ENCODE measurements at places on chromosomes 13 and 19.

DNA sequence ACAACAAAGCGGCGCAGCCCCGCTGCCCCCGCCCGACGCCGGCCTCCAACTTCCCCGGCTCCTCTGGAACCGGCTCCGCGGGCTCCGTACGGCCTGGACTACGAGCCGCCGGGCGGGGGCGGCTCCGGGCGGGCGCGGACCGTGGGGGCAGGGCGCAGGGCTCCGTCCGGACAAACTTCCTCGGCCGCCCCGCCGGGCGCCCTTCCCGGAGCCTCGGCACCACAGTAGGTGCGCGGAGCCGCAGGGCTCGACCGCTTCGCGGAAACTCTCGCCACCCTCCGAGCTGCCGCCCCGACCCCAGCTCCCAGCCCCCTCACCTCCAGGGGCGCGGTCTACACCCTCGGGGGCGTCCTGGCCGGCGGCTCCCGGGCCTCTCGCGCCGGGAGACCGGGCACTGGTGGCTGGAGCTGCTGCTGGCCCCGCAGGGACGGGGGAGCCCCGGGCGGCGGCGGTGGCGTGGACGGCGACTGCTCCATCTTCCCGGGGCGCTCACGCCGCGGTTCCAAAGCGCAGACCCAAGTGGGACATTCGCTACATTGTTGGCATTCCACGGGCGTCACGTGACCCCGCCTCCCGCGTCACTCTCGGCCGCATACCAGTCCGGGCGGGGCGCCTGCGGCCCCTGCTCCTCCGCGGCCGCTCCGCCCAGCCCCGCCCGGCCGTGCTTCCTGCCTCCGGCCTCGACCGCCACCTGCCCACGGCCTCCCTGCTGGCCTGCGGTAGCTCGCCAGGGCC lies at the start of gene LATS2:
LATS2 (minus strand) TSS at position 558 of the 735 bp plus-strand sequence. CDS start 15,560 bp downstream, outside the sequence.
- peak; percentile 76 for DNase-seq

- no peak for DNase-seq
Measured at GRCh38 chr13:101383595-101383994, 32.7 kb downstream of the NALCN start.

DNA sequence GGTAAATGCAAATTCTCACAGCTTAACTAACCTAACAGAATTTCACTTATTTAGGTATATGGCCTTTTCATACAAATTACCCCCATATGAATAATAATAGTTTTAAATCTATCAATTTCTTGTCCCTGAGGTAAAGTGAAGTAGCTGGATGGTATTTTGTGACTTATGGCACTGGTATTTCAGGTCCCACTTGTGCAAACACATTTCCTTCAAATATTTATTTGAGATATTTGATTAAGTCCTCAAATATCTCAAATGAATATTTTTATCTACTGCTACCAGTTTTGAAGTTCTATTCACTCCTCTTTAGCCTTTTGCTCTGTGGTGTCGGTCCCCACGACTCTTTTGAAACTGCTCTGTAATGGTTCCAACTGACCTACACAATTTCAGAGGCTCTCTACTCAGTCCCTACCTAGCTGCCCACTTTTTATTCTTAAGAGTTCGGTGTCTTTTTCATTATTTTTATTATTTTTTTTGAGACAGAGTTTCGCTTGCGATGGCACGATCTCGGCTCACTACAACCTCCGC lies 59.6 kb upstream of the ZDHHC20 start:
- no peak for DNase-seq

DNA sequence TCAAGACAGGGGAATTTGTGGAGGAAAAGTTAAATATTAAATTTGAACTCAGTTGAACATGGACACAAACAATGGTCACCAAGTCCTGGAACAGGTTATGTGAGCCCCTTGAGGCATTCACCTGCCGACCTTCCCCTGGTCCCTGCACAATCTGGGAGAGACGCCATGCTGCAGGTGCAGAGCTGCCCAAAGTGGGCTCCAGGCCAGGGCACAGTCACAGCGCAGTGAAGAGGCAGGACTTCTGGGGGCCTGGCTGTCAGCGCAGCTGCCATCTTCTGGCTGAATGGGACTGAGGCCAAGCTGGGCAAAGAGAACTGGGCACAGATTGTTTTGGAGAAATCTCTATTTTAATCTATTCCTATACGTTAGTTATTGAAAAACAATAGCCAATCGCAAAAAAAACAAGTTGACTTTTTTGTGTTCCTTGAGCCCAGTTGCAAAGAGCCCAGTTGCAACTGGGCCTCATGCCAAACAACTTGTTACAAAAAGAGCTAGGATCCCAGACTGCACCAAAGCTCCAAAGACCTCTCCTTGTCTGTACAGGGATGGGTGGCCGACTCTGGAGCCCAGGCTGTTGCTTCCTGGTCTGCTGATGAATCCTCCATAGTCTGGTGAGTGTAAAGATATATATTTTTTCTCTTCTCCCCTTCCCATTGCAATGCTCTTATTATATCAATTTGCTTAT lies 1.2 kb upstream of the ZNF626 start:
- DNase-seq: no peak

DNA sequence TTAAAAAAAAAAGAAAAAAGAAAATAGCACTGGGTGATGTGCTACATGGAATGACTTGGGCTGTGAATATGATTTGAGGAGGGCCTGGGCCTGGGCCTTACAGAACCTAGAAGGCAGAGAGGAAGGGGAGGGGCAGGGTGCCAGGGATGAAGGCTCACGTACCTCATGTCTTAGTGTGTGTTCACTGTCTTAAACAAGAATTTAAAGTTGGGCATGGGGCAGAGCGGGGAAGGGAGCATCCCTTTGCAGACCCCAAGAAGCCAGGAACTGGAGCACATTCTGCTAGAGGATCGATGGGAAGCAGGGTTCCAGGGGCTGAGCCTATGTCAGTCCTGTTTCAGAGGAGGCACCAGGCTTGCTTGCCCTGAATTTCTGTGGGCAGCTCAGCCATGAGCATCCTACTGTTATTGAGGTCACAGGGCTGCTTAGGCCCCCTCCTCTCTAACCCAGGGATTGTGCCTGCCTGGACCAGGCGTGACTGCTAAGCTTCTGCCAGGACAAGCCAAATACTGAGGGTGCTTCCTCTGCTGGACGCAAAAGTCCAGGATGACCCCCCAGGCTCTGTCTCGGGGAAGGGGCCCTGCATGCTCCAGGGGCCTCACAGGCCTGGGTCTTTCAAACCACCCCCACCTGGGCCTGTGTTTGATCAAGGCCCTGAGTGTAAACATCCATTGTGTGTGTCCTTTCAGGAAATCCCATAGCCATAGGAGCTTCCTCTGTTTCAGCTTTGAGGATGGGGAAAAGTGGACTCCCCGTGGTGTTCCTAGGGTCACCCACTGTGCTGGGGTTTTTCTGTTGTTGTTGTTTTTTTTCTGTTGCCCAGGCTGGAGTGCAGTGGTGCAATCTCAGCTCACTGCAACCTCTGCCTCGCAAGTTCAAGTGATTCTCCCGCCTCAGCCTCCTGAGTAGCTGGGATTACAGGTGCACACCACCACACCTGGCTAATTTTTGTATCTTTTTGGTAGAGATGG lies 4.8 kb downstream of the LSR start:
- DNase-seq: no peak

GRCh38 chr13:109156181-109156935 lies 526.9 kb downstream of the MYO16 start:
- DNase-seq: no peak

DNA sequence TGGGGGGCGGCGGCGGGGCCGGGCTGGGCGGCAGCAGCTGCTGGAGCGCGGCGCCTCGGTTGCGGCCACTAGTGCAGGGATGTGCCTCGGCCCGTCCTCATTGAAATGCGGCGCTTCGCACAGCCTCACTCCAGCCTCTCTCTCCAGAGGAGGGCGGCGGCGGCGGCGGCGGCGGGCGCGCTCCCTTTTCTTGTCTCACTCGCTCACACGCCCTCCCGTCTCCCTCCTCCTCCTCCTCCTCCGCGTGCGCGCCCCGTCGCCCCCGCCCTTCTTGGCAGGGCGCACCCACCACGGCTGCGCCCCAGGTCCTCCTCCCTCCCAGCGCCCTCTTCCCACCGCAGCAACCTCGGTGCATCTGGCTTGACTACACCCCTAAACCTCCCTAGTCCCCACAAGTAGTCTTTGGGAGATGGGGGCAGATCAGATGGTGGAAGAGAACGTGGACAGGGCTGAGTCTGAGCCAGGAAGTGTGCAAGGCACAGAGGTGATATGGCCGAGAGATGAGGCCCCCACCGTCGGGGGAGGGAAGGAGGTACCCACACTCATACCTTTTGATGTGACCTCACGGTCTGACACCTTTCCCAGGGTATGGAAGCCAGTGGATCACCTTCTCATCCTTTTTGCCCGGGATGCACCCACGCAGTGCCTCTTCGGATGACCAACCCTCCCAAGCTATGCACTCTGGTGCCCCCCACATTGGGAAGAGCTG lies at the start of gene DCLK1:
DCLK1 (minus strand) TSS at position 161 of the 709 bp plus-strand sequence.
- no peak for DNase-seq

DNA sequence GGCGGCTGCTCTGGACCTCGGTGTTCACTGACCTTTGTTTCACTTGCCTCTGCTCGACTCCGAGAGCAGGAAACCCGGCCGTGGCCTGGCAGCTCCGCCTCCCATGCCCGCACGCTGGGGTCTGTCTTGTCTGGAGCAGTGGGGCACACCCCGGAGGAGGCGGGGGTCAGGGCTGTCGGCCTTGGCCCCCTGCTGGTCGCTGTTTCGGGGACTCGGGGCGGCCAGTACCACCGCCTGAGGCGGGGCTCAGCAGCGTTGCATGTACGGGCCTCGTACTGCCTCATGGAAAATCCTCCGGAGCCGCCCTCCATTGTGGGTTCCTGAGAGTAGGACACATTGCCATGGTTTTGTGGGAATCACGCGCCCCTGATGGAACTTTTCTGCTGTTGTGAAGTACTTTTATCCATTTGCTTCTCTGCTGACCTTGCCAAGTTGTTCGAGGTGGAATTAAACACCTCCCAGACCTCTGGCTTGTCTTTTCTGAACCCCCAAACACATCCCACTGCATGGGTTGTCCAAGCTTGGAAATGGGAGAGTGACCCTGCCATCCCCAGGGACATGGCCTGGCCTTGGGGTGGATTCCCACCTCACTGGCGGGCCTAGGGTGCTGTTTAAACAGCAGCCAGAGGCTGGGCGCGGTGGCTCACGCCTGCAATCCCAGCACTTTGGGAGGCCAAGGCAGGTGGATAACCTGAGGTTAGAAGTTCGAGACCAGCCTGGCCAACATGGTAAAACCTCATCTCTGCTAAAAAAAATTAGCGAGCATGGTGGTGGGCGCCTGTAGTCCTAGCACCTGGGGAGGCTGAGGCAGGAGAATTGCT lies 5.5 kb upstream of the NDUFS7 start:
- no peak for DNase-seq

DNA sequence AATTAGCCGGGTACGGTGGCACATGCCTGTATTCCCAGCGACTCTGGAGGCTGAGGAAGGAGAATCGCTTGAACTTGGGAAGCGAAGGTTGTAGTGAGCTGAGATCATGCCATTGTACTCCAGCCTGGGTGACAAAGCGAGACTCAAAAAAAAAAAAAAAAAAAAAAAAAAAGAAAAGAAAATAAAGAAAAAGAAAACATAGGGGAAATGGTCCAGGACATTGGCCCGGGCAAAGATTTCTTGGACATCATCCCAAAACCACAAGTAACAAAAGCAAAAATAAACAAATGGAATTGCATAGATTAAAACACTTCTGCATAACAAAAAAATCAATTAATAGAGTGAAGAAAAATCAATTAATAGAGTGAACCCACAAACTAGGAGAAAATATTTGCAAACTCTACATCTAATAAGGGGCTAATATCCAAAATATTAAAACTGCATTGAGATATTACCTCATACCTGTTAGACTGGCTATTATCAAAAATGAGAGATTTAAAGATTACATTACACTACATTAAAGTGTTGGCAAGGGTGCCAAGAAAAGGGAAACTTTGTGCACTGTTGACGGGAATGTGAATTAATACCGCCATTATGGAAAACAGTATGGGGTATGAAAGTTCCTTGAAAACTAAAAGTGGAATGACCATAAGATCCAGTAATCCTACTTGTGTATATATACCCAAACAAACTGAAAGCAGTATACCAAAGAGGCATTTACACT lies 18.5 kb upstream of the ABCC4 start:
- no peak for DNase-seq

- DNase-seq: no peak
Measured at GRCh38 chr13:114108141-114108761, 24.2 kb downstream of the RASA3 start.

DNA sequence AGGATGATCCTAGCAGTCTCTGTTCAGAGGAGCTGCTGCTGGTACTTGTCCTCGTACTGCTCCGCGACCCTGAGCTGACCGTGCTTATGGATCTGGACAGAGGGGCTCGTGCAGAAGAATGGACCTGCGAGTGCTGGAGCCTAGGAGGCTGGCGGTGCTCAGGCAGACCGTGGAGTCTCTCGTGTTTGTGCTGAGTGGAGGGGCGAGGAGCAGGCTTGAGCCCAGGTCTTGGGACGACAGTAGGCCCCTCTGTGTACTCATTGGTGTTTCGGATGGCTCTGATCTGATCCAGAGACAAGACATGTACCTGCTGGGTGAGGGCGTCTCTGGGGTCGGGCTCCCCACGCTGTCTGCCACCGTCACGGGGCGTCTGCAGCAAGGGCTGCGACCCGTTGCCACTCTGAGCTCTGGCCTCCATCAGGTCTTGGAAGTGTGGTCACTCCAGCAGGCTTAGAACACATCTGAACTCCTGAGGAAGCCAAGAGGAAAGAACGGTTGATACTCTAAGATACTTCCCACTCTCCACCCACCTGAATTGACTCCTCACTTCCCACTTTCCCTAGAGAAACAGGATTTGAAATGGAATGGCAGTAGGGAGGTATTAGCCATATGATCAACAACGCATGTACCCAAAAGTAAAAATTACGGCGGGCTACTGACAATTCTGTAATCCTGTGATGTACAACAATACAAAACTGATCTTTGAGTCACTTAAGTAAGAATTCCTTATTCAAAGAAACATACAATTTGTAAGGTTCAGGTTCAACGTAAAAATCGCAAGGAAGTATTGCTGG lies 3.4 kb downstream of the SPRY2 start:
- DNase-seq: no peak

GRCh38 chr19:5889288-5889971 lies 14.2 kb downstream of the NDUFA11 start:
- no peak for DNase-seq

- no peak for DNase-seq
Measured at GRCh38 chr19:19077103-19077502, 13.3 kb downstream of the SLC25A42 start.

DNA sequence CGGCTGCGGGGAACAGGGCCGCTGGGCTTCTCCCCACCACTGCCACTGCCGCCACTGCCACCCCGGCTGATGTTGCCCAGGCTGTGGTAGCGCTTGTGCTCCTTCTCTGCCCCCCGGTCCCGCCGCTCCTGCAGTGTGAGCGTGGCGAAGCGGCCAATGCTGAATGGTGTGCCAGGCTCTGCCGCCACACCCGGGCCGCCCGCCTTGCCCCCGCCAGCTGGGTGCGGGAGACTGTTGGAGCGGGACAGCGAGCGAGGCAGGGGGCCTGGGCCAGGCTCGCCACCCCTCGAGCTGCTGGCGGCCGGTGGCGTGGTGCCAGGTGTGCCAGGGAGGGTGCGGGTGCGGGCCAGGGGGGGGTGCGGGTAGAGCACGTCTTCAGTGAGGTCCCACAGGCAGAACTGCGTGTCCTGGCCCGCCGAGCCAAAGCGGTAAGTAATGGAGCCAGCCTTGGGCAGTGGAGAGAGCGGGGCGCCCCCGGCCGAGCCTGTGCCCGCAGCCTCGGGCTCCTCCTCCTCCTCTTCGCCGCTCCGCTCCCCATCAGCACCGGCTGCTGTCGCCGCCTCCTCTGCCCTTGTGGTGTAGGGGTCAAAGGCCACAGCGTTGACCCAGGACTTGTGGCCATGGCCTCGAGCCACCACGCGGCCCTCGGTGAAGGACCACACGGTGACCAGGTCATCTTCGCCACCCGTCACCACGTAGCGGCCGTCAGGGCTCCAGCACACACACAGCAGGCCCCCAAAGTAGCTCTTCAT lies 3.7 kb upstream of the DMPK start:
- no peak for DNase-seq

GRCh38 chr19:8001651-8001994 lies 3.8 kb downstream of the ELAVL1 start:
- no peak for DNase-seq
